Activated naive CD4-positive, alpha-beta T cell treated with anti-CD3 and anti-CD28 coated beads, Interleukin-2, amount 50 U/mL, for 72 hours (primary cell): ENCODE measurements at places on chromosomes 12 and 14.

GRCh38 chr12:76035045-76035444 lies 3.5 kb upstream of the PHLDA1 start:
- DNase-seq = no peak

DNA sequence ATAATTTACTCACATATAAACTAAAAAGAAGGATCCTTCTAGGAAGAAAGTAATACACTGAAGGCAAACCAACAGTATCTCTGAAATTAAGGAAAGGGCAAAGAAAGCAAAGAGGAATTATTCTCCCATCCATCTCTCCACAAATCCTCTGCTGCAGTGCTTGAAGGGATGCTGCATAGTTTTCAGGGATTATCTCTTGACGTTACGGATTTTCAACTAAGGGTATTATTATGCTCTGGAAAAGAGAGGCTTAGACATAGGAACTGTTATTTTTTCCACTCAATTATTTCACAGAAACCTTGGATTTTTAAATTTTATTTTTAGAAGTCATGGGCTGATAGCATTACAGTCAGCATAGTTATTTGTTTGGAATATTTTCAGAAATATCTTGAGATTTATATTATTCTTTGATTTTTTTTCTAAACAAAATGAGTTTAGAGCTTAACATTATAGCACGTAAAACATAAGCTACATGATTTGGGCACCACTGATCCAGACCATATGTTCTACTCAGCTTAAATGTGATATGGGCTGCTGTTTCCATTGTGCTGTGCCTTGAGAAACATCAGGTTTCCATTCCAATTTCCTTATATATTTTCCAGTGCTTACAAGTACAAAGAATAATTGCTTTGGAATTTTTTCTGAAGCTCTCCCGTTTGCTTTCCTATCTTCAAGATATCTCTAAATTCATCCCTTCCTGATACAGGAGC lies 57.9 kb upstream of the DCN start:
- DNase-seq = no peak

DNA sequence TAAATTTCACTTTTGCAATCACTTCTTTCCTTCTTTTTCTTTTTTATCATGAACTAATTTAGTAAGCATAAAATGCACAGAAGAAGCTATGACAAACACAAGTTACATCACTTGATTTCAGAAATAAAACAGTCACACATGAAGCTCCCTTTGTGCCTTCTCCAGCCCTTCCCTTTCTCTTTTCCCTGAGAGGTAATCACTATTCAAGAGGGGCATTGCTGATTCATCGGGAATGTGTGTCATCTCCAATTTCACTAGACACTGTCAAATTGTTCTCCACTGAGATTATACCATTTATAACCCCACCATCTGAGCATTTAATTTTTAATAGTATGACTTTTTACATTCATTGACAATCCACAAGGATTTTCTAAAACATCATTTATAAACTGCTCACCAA lies 91.6 kb upstream of the PTPRQ start:
- DNase-seq = no peak

- DNase-seq = no peak
Observed at GRCh38 chr14:77007183-77007974, 21.1 kb downstream of the IRF2BPL start.

- DNase-seq = no peak
Observed at GRCh38 chr12:8556531-8557097, 15.9 kb upstream of the CLEC4E start.

- peak; percentile 68 for DNase-seq
Observed at GRCh38 chr12:4273652-4274395, at the start of gene CCND2. Gene CCND2, plus strand, starts transcription at chr12:4273762. Its CDS starts 279 bp downstream, at chr12:4274041.

GRCh38 chr12:2675776-2676175 lies 119.0 kb upstream of the FKBP4 start:
- DNase-seq = peak; percentile 11

DNA sequence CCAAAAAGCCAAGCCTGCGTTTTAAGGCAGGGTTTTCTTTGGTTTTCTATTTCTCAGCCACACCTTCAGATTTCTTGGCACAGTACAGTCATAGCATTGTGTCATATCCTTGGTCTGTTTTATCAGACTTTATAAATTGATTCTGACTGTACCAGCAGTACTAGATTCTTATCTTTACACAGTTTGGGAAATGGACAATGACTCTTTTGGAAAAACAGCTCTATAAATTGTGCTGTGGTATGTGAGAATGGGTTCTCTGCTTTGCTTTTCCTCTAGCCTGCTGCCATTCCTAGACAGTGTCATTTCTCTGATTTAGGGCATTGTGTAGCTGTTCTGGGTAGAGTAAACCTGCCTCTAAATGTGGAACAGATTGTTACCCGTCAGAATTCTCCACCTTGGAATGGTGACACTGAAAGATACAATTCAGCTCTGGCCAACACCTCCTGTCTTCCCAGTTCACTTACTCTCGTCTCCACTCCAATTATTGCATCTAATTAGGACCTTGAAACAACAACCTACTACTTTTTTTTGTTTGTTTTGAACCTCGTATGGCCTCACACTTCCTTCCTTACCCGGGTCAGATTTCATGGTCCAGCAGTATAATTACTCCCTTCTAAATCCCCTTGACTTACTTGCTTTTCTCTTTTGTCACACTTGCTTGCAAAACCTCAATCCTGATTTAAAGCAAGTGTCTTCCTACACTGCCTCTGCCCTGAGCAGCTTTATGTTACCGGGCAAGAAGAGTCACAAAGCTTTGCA lies 226.3 kb downstream of the ERC1 start:
- no peak for DNase-seq

GRCh38 chr14:57656853-57657252 lies 163.2 kb upstream of the CCDC198 start:
- DNase-seq = no peak

DNA sequence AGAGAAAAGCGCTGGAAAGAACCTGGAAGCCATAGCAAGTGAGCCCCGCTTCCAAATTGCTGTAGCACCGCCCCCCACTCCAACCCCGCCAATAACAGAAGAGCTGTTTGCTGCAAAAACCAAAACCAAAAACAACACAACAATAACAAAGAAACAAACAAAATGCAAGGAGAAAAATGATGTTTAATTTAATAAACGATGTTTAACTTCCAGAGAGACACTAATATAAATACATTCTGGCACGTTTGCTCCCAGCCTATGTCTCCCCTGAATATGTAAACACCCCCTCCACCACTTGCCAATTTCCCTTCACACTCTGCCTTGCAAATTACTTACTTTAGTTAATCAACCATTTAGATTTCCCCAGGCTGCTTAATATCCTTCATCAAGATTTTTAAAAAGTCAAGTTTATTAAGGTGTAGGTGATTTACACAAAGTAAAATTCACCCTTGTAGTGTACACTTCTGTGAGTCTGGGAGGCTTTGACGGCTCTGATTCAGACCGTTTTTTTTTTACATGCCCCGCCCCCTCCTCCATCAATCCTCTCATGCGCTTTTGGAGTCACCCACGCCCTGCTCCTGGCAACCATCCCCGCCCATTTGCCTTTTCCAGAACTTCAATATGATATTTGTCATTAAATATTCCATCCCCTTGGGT lies 482 bp upstream of the IFI27L2 start:
- DNase-seq = peak; percentile 51

- no peak for DNase-seq
Observed at GRCh38 chr14:104187121-104187889, 48.9 kb downstream of the KIF26A start.

GRCh38 chr14:93462479-93462878 lies 31.7 kb downstream of the UNC79 start:
- no peak for DNase-seq

GRCh38 chr12:30885321-30885720 lies 41.2 kb upstream of the TSPAN11 start:
- DNase-seq = no peak

GRCh38 chr12:122107261-122107660 lies 28.7 kb downstream of the MLXIP start:
- DNase-seq = no peak

- DNase-seq = no peak
Observed at GRCh38 chr12:47820631-47821345, 1.1 kb upstream of the HDAC7 start.

DNA sequence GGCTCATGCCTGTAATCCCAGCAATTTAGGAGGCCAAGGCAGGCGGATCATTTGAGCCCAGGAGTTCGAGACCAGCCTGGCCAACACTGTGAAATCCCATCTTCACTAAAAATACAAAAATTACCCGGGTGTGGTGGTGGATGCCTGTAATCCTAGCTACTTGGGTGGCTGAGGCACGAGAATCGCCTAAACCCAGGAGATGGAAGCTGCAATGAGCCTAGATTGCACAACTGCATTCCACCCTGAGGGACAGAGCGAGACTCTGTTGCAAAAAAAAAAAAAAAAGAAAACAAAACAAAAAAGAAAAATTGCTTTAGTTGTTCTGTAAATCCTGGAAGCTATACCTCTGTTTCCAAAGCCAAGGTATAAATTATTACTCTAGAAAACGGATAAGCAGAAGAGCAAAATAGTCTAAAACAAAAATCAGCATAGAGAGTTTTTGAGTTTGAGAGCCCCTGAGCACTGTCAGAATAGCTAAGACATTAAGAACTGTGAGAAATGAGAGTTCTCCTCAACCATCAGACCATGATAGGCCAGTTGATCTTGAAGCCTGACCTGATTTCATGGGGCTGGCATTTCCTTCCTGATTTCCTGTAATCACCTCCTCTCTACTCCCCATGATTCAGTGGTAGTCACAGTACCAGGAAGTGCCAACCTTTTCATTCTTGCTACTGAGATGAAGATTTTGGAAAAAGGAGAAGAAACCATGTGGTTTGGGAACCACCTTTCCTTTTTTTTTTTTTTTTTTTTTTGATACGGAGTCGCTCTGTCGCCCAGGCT lies 31.7 kb downstream of the ATP2A2 start:
- no peak for DNase-seq

GRCh38 chr14:34041220-34041619 lies 90.3 kb upstream of the EGLN3 start:
- DNase-seq = no peak

DNA sequence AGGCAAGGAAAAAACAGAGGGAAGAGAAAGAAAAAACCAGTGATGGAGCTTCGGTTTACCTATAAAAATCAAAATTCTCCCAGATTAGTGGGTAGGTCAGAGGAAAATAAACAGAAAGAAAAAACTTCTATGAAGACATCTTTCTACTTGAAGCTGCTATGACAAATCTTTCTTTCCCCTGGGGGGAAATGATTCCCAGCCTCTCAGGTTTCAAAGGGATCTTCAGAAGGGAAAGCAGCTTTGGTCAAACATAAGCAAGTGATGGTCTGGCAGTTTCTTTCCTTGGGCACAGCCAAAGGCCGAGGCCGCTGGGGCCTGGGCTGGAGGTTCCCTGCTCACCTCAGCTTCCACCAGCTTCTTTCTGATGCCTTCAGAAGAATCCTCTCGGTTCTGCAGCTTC lies 104.5 kb downstream of the PRKAB1 start:
- DNase-seq = no peak

- no peak for DNase-seq
Observed at GRCh38 chr12:120940006-120940405, 35.8 kb upstream of the SPPL3 start.

DNA sequence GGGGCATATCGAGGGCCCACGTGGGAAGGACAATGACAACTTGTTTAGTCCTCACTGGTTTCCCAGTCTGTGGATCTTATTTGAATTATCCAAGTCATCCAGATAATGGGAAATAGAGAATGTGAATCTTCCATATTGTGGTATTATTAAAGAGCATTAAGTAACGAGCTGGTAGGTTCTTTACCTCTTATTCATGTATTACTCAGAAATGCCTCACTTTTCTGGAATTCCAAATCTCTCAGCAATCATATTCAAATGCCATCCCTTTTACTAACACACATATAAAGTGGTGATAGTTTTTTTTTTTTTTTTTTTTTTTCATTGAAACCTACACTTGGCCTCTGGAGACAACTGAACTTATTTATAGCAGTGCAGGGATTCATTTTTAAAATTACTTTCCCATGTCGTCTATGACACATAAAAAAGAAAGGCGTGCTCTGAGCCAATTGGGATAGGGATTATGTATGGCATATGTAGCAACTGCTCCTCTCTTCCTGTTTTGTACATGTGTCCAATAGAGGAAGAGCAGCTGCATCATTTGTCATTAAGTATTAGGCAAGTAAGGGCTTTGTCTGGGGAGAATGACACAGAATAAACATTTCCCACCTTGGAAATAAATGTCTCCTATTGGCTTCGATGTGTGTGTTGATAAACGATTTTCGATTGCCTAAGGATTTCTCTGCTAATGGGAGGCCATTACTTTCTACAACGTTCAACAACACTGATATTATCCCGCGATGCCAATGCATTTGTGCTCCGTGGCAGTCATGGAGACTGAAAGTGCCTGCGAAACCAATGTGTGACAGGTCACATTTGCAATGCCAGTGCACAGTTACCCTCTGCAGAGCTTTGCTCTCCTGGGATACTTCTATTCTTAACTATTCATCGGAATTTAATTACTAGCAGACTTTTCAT lies 78.6 kb upstream of the IFNG-AS1 start:
- no peak for DNase-seq

- DNase-seq = no peak
Observed at GRCh38 chr12:91182636-91183455, at the start of gene DCN. Gene DCN, minus strand, starts transcription at chr12:91182817. Its CDS starts 4,265 bp downstream, at chr12:91178552.

DNA sequence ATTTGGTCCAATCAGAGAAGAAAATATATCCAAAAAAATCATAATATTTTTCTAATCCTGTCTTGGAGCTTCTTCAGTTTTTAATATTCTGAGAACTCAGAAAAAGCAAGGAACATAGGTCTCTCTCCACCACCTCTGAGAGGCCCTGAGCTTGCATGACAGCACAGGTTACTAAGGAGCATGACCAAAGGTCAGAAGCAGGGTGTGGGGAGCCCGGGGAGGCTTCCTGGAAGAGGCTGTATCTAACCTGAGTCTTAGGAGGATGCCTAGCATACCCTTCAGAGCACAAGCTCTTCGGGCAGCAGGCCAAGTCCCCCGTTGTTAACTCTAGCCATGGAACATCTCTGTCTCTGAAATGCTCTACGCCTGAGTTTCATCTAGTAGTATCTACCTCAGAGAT lies 15.7 kb upstream of the STON2 start:
- no peak for DNase-seq

DNA sequence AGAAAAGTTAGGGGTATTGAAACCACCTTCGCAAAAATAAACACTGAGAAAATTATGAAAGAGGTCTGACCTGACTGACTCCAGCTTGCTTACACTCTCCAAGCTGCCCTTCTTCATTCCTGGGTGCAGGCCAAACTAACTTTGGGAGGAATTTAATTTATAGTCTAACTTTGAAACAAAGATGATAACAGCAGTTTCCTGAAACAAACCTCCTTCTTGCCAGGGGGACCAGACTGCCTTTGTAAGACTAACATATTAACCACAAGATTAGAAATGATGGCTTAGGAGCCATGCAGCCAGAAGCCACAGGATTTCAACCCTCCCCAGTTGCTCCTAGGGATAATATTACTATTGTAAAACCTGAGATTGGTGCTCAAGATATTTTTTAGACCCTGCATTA lies 13.8 kb upstream of the EEA1 start:
- DNase-seq = no peak
